ENCODE measurements at places on chromosomes 11 and 22. TPM values are rescaled to one million over a fixed set of nuclear protein-coding genes. Genes with fewer than 3 reads are reported as not detected.
A peak's percentile ranks its signal among the peaks of the same experiment; 100 is the strongest.

DNA sequence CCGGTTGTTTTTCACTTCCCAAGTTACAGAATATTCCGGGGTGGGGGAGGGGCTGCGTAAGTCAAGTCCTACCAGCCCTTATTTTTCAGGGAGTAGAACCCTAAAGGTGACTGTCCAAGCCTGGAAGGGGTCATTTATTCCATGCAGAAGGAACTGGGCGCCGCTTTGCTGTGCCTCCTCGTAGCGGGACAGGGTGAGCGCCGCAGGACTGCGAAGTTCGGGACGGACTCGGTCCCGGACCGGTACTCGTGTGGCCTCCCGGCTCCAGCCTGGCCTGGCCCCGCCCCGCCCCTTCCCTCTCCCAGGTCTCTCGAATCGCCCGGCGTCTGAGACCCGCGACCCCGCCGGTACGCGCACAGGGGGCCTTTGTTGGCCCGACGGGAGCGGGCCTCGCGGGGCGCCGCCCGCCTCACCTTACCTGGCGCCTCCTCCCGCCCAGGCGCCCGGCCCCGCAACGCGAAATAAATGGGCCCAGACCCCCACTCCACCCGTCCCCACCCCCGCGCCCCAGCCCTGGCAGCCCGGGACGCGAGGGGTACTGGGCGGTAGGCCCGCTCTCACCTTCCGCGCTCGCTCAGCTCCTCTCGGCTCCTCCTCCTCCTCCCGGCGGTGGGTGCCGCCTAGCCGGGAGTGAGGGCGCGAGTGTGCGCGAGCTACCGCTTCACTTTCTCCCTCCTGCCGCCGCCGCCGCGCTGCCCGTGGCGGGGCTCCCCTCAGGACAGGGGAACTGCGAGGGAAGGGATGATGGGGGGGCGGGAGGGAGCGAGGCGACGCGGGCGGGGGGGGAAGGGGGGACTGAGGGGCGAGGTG is 698 bp downstream of the PAK1 start:
- H3K36me3 ChIP-seq = no peaks in the 10 kb centered on the region
- peak overlapping the region; percentile 74 for H3K4me3 ChIP-seq
- H3K4me1 ChIP-seq = peaks cover 12% of the 10 kb centered on the region
- peaks cover 32% of the 10 kb centered on the region for H3K27me3 ChIP-seq
- no peak overlapping the region for H3K27ac ChIP-seq

Gene DMC1
- 11.5 TPM for total RNA-seq

DNA sequence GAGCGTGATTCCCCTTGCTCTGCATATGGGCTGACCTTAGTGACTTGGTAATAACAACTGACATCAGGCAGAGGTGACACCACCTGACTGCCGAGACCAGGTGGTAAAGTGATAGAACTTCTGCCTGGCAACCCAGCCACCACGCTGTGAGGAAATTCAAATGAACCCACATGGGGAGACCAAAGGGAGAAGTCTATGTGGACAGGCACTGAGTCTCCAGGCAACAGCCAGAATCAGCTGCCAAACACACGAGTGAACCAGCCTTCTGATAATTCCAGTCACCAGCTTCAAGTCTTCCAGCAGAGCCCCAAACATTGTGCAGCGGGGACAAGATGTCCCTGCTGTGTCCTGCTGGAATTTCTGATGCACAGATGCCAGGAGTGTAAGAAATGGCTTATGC is 29.7 kb downstream of the SPATA19 start:
- H3K27ac ChIP-seq = no peak overlapping the region
- peaks cover 7% of the 10 kb centered on the region for H3K27me3 ChIP-seq
- no peak overlapping the region for H3K4me3 ChIP-seq
- no peak for DNase-seq
- H3K4me1 ChIP-seq = no peaks in the 10 kb centered on the region
- no peaks in the 10 kb centered on the region for H3K36me3 ChIP-seq

GRCh38 chr11:18471995-18472394 is 16.3 kb downstream of the LDHAL6A start:
- no peaks in the 10 kb centered on the region for H3K27me3 ChIP-seq
- no peak overlapping the region for H3K4me3 ChIP-seq
- no peak for DNase-seq
- H3K4me1 ChIP-seq = no peaks in the 10 kb centered on the region
- H3K36me3 ChIP-seq = no peaks in the 10 kb centered on the region

Gene ZNF280B
- 3.3 TPM for total RNA-seq

Gene OR8B2
- not detected for total RNA-seq

- no peaks in the 10 kb centered on the region for H3K4me1 ChIP-seq
- no peaks in the 10 kb centered on the region for H3K36me3 ChIP-seq
- no peak for DNase-seq
- H3K27me3 ChIP-seq = peaks cover 9% of the 10 kb centered on the region
Observed at GRCh38 chr22:32994041-32994830, 63.9 kb downstream of the SYN3 start.

DNA sequence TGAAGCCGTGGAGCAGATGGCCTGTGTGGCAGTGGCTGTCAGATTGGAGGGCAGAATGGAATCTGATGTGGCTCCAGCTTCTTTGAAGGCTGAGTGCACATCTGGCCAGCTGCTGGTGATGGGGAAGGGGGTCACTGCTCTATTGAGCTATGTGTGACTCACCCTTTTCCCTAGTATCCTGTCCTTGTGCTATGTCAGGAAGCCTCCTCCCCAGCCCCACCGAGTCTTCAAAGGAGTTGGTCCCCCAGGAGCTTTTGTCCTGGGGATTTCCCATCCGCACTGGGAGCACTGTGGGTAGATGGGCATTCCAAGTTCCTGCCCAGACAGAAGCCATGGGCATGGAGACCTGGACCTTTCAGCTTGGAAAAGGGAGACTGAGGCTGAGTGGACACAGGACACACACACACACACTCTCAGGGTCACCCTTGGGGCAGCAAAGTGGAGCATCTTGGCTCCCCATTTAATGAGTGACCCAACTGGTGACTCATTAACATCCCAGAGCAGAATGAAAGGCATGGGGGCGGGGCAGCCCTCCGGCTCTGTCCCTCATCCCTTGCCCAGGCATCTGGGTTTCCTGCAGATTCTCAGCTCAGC is 3.3 kb downstream of the SERPINH1 start:
- H3K27me3 ChIP-seq = no peaks in the 10 kb centered on the region
- H3K4me3 ChIP-seq = no peak overlapping the region
- no peak for DNase-seq
- H3K27ac ChIP-seq = no peak overlapping the region
- peaks cover 29% of the 10 kb centered on the region for H3K4me1 ChIP-seq

Gene SRSF8
- 29.4 TPM for total RNA-seq

Gene SYT12
- total RNA-seq = not detected

- no peak overlapping the region for H3K4me3 ChIP-seq
- no peaks in the 10 kb centered on the region for H3K27me3 ChIP-seq
- no peak overlapping the region for H3K27ac ChIP-seq
- no peak for DNase-seq
Observed at GRCh38 chr22:24053481-24054226, 42.5 kb downstream of the CABIN1 start.

- H3K27me3 ChIP-seq = no peaks in the 10 kb centered on the region
- H3K4me1 ChIP-seq = peaks cover 53% of the 10 kb centered on the region
- H3K4me3 ChIP-seq = no peak overlapping the region
- H3K27ac ChIP-seq = peak overlapping the region; percentile 91
- no peak for DNase-seq
Observed at GRCh38 chr22:26548303-26548702, 36.0 kb upstream of the TFIP11 start.

DNA sequence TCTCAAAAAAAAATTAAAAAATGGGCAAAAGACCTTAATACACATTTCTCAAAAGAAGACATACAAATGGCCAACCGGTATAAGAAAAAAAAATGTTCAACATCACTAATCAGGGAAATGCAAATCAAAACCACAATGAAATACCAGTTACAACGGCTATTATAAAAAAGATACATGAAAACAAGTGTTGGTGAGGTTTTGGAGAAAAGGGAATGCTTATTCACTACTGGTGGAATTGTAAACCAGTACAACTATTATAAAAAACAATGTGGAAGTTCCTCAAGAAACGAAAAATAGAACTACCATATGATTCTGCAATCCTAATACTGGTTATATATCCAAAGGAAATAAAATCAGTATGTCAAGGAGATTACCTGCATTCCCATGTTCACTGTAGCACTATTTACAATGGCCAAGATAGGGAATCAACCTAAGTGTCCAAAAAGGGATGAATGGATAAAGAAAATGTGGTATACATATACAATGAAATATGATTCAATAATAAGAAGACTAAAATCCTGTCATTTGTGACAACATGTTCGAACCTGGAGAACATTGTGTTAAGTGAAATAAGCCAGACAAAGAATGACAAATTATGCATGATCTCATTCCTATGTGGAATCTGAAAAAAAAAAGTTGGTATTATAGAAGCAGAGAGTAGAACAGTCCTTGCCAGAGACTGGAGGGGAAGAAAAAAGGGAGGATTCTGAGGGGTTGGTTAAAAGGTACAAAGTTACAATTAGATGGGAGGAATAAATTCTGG is 256.9 kb upstream of the PITPNB start:
- H3K27ac ChIP-seq = no peak overlapping the region
- H3K36me3 ChIP-seq = no peaks in the 10 kb centered on the region
- no peak for DNase-seq
- H3K27me3 ChIP-seq = peaks cover 31% of the 10 kb centered on the region
- H3K4me1 ChIP-seq = no peaks in the 10 kb centered on the region

Data from natural killer cell treated with Interleukin-12 subunit alpha and Interleukin-12 subunit beta and Interleukin-15 and Interleukin-18, amount 100 ng/mL, for 72 hours (primary cell).